ENCODE measurements at places on chromosomes 2 and 18.

DNA sequence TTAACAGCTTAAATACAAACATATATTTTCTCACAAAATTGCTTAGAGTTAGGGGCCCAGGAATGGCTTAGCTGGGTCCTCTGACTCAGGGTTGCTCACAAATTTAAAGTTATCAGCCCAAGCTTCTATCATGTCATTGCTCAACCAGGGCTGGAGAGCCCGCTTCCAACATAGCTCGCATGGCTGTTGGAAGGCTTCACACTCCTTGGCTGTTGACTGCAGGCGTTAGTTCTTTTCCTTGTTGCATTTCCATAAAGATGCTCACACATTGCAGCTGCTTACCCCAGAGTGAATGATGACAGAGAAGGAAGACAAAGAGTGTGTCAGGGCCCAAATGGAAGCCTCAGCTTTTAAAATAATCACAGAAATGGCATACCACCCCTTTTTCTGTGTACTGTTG lies 62.9 kb upstream of the TFPI start:
- no peaks in the 10 kb centered on the region for H3K36me3 ChIP-seq
- no peaks in the 10 kb centered on the region for H3K27me3 ChIP-seq
- H3K4me3 ChIP-seq: no peak overlapping the region
- DNase-seq: no peak
- H3K4me1 ChIP-seq: no peaks in the 10 kb centered on the region

GRCh38 chr2:81589406-81589805 lies 1284.9 kb upstream of the LRRTM1 start:
- no peak overlapping the region for H3K4me3 ChIP-seq
- no peaks in the 10 kb centered on the region for H3K4me1 ChIP-seq
- H3K27me3 ChIP-seq: no peaks in the 10 kb centered on the region
- peaks cover 5% of the 10 kb centered on the region for H3K36me3 ChIP-seq
- no peak overlapping the region for H3K27ac ChIP-seq

GRCh38 chr2:149828520-149829210 lies 241.1 kb upstream of the MMADHC start:
- no peak overlapping the region for H3K4me3 ChIP-seq
- H3K4me1 ChIP-seq: no peaks in the 10 kb centered on the region
- H3K27ac ChIP-seq: no peak overlapping the region
- no peaks in the 10 kb centered on the region for H3K36me3 ChIP-seq
- DNase-seq: no peak

DNA sequence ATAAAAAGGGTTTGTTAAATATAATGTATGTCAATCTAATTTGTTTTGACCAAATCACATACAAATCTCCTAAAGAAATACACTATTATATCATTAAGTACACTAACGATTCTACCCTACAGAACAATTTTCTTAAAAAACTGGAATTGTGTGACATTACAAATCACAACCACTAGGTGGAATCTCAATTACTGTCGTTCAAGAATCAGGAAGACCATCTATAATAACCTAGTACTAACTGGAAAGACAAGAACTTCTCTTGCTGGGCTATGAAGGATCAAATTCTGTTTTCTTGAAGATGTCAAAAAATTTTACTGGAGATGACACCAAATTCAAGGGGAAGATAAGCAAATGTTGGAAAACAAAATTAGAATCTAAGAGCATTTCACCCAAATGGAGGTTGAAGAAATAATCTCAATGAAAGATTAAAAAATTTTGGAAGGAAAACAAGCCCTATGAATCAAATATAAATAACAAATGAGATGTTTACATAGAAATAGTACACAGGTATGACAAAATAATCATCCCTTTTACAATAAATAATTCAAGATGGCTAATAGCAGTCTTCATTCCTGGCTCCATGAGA lies 110.9 kb downstream of the STK39 start:
- peaks cover 7% of the 10 kb centered on the region for H3K36me3 ChIP-seq
- no peaks in the 10 kb centered on the region for H3K27me3 ChIP-seq
- no peak overlapping the region for H3K4me3 ChIP-seq
- H3K27ac ChIP-seq: peak overlapping the region; percentile 67
- DNase-seq: no peak
- peaks cover 26% of the 10 kb centered on the region for H3K4me1 ChIP-seq

GRCh38 chr2:140274891-140275290 lies 1494.7 kb upstream of the NXPH2 start:
- DNase-seq: no peak
- no peaks in the 10 kb centered on the region for H3K4me1 ChIP-seq
- no peak overlapping the region for H3K27ac ChIP-seq
- H3K27me3 ChIP-seq: no peaks in the 10 kb centered on the region
